ENCODE measurements at places on chromosomes 3 and 15.

- DNase-seq: no peak
These were observed 61.3 kb downstream of the UACA start for GRCh38 chr15:70701891-70702568.

DNA sequence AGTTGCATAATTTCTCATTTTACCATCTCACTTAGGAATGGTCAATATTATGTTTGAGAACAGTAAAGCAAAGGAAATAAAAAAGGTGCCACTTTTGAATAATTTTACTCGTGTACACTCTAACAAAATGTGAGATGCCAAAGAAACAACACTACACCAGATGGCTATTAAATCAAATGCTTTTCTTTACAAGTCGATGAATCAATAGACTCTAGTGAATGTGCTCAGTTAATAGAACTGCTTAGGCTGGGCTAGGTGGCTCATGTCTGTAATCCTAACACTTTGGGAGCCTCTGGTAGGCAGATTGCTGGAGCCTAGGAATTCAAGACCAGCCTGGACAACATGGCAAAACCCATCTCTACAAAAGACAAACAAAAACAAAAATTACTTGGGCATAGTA, 87.9 kb downstream of the ZNF609 start:
- no peak for DNase-seq

DNA sequence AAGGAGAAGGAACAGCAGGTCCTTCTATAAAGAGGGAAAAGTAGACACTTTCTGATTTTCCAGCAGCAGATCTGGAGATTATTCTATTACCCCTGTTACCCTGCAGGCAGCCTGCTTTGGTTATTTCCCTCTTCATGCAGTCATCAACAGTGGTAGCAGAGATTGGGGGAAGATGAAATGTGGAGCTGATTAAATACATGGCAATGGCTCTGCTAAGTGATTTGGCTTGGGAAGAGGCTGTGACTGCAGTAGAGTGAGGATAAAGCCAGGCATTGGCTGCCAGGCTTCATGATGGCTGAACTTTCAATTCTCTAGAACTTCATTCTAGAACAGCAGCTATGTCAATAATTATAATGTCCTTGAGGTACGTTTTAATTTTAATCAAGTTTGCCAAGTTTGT, 29.1 kb downstream of the PTX3 start:
- DNase-seq: no peak

DNA sequence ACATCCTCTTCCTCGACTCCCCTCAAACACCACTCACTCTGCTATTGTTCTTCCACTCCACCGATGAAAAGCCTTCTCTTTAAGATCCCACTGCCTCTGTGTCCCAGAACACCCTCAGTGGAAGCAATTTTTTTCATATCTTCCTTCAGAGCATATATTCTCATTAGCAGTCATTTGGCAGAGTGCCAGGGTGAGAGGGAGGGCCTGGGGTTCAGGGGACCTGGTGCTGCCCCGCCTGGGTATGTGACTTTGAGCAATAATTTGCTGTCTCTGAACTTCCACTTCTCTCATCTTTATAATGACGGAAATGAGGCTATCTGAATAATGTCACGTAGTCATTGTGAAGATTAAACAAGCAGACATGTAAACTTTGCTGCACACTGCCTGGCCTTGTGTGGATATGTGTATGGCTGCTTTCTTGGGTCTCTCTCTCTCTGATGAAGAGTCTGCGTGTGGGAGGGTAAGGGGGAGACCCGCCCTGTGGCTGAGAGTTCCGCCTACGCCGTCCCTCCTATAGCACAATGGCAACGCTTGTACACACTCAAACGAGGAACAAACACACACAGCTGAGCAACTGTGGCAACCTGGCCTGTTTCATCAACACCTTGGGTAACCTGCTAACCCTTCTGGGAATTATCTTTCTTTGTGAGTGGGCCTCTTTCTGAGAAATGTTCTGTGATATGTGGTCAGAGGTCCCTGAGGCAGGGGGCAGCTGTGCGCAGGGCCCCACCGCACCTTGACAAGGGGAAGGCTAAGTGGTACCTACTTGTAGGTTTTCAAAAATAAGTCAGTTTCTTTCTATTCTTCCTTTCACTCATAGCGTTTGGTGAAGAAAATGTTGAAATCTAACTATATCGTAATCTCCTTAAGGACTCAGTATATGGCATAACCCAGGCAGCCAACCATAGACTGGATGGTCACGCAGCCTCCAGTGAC, 369.8 kb downstream of the SV2B start:
- DNase-seq: peak; percentile 20

DNA sequence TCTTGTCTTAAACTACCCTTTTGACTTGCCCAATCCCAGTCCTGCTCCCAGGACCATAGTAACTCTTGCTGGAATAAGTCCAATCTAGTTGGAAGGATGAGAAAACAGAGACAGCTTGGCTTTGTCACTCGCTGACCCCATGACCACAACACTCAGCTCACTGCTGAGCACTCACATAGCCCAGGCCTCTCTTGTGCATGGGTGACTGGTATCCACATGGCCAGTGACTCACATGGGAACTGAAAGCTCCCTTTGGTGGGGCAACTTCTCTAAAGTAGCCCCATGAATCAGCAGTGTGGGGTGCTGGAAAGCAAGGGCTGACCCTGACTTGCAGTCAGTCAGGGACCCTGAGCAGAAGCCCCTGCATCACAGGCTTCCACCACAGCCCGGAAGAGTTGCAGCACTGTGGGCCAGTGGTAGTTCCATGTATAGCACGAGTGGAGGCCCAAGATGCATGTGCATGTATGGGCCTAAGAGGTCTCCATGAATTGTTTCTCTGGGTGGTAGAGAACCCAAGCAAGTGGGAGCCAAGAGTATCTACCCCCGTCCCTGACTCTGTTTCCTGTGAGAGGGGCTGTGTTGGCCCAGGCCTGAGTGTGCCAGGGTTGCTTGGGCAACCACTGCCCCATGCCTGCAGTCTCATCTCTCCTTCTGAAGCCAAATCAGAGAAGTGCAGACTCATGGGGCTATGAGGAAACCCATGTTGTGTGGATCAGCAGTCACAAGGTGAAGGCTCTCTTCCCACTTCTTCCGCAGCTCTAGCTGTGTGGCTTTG, 62.1 kb upstream of the XCR1 start:
- DNase-seq: no peak

DNA sequence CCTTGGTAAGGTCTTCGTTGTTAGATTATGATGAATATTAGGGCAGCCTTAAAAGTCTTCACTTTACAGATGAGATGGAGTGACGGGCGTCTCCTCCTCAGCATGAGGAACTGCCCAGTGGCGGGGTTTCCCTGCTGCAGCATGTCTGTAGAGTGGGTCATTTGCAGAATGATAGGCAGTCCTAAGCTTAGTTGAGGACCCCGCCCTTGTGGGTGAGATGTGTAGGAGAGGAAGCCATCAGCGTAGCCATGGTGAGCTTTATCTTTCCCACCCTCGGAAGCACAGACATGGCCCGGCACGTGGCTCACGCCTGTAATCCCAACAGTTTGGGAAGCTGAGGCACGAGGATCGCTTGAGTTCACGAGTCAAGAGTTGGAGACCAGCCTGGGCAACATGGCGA, 877 bp downstream of the NIT2 start:
- DNase-seq: no peak

- DNase-seq: no peak
These were observed 6.7 kb downstream of the KNSTRN start for GRCh38 chr15:40388941-40389823.

GRCh38 chr3:143210141-143210540, 90.6 kb downstream of the CHST2 start:
- DNase-seq: no peak

GRCh38 chr3:72255791-72256559, 471.0 kb upstream of the PROK2 start:
- DNase-seq: peak; percentile 11

DNA sequence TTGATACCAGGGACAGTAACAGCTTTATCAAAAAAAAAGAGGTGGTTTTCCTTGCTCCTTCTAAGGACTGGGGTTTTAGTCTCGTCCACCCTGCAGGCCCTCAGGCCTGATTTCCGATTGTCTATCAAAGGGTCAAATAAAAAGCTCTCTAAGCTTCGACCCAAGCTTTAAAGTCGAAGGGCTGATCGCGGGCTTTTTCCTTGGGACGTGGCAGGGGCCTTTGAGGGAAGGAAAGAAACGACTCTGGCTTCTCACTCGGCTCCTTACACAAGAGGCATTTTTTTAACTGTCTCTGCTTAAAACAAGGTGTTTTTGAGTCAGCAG, 354 bp upstream of the KLHL24 start:
- no peak for DNase-seq

GRCh38 chr3:51333021-51333420, 52.1 kb upstream of the MANF start:
- DNase-seq: no peak

DNA sequence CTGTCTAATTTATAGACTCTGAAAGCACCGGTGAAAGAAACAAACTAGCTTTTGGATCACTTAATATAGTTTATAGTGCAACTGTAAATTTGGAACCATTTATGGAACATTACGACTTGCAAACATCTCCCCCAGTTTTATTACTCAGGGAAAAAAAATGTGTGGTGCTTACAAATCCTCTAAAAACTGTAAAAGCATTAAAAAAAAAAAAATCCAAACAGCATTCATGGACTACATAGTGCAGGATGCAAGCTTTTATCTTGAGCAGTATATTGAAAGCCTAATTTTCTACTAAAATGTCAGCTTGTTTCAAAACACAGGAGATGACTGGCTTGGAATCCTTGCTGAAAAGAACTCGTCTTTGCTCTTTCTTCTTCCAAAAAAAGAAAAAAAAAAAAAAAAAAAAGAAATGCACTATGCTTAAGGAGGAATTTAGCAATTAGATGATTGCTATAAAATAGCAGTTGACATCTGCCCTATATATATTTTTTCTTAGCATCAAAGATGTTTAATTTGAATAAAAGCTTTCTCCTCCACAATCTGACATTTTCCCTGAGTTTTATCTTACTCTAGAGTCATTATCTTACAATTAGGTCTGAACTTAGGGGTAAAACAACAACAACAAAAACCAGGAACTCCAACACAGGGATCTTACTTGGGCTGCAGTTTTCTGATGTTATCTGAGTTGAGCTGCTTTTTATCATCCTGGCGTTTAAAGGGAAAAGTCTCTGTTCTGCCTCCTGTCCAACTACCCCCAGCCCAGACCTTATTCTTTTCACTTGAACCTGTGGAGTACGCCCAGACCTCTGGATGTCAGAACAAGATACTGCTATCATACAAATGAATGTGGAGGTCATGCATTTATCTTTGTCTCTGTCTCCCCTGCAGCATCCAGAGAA, 62.6 kb upstream of the PDZRN3 start:
- DNase-seq: no peak

DNA sequence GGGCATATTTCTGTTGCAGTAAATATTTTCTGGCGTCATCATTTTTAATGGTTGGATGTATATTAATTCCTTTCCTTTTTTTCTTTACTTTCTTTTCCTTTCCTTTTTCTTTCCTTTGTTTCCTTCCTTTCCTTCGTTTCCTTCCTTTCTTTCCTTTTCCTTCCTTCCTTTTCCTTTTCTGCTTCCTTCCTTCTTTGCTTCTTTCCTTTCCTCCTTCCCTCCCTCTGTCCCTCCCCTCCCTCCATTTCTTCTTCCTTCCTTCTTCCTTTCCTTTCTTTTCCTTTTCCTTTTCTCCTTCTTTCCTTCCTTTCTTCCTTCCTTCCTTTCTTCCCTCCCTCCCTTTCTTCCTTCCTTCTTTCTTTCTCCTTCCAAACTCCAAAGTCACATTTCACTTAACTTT, 54.9 kb upstream of the LYSMD4 start:
- DNase-seq: no peak

- DNase-seq: no peak
These were observed 21.3 kb downstream of the PODXL2 start for GRCh38 chr3:127650236-127650635.

GRCh38 chr3:45760878-45761711, 35.2 kb downstream of the SLC6A20 start:
- DNase-seq: no peak

DNA sequence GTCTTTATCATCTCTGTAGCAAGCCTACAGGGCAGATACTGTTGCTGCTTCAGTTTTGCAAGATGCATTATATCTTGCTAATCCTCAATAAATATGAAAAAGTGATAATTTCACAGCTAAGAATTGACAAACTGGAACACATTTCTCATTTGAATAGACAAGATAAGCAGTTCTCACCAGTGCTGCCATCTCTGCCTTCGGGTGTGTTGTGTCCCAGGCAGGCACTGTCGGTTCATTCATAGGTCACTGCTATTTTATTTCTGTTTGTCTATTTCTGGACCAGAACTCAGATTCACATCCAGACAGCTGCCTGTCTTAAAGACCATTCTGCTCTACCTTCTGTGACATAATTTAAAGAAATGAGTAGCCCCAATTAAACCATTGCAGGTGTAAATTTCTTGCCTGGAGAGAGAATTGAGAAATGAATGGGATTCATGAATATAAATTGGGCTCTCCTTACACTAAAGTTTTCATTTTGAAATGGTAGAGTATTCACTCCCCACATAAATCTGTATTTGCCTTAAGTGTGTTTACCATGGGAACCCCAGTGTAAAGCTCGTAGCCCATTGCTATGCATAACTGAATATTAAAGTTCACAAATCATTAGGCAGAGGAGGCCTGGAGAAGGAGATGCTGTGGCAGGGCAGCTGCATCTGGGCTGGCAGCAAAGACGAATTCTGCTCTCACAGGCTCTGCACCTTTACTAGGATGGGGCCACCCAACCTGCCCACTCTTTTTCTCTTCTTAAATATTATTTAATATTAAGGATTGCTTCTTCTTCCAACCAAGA, 149.9 kb downstream of the ARPP21 start:
- DNase-seq: no peak

GRCh38 chr15:66839506-66840112, 137.6 kb downstream of the SMAD6 start:
- DNase-seq: no peak

GRCh38 chr3:34382859-34383258, 584.4 kb downstream of the PDCD6IP start:
- no peak for DNase-seq

DNA sequence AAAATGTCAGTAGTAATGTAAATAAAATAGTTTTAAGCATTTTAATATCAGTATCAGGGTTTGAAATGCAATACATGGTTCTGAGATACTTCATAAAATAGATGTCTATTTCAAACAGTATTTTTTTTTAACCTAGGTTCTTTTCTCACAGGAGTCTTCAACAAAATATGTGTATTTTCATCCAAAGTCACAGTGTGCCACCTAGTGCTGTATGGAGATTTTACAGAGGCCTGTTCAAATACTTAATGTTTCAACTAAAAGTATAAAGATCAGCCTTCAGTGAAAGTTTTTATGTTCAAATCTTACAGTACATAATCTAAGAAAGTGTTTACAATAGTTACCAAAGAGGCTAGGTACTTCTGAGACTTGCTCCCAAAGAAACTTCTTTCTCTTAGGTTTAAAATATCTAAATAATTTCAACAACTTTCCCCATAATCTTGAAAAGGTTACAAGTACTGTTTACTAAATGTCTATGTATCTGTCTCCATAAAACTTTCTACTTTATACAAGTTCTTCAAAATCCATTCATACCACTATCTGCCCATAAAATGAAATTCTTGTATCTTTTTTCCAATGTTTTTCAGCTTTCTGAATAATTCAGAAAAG, 38.3 kb downstream of the SCAPER start:
- no peak for DNase-seq

DNA sequence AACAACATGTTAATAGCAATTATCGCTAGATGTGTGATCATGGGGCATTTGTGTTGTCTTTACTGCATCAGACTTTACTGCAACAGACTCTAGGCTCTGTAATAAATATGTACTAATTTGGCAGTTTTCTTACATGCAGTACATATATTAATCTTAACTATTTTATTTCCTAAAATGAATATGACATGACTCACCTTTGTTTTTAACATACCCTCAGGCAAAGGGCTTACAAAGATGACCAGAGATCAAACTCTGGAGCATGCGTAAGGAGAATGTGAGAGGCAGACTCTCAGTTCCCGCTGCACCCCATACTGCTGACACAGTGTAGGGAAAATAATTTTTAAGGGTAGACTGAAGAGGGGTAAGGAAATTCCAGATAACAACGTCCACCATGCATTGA, 7.2 kb upstream of the FAM174B start:
- DNase-seq: no peak
